ENCODE measurements at places on chromosomes 7 and 10.

DNA sequence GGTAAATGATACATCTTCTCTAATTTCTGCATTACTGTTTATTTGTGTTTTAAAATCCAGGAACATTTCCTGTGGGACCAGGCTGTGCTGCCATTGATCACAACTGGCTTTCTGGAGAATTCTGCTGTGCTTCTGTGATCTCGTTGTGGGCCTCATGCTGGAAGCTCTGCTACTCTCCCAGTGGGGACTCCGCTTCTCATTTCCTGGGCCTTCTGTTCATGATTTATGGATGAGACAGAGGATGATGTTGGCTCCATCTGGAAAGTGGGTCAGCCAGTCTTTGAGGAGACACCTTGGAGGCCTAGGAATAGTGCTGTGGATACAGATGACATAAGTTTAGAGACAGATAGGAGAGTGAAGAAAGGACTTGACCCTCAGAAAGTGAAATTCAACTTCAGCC lies 15.2 kb upstream of the GPR158 start:
- no peak for DNase-seq

- DNase-seq: no peak
Observed at GRCh38 chr10:56255298-56255697, 105.8 kb downstream of the ZWINT start.

GRCh38 chr7:134932707-134933370 lies 53.5 kb upstream of the AGBL3 start:
- DNase-seq: no peak

DNA sequence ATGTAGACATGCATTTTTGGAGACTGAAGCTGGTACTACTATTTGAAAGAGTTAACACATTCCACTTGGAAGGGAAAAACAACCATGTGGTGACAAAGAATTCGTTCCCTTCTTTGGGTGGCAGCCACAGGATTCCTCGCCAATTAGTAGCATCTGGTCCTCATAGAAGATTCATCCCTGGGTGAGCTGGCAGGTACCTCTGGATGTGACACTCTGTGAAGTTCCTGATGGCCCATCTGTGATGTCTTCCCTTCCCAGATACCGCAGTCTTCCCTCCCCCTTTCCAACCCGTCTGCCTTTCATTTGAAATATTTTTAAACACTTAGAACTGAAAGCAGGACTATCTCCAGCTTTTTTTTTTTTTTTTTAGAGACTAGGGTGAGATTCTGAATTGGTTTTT lies 569.5 kb downstream of the TYW1 start:
- DNase-seq: no peak

- DNase-seq: no peak
Observed at GRCh38 chr7:149670288-149670687, 103.1 kb downstream of the ZNF467 start.

- DNase-seq: no peak
Observed at GRCh38 chr7:78493401-78493800, 694.8 kb downstream of the PHTF2 start.

DNA sequence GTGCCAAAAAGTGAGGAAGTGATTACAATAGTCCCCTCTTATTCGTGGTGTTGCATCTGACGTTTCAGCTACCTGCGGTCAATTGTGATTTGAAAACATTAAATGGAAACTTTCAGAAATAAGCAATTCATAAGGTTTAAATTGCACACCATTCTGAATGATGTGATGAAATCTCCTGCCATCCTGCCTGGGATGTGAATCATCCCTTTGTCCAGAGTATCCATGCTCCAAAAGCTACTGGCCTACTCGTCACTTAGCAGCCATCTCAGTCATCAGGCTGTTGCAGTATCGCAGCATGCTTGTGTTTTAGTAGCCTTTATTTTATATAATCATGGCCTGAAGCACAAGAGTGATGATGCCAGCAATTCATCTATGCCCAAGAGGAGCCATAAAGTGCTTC lies 97.7 kb upstream of the CDCA7L start:
- DNase-seq: no peak

DNA sequence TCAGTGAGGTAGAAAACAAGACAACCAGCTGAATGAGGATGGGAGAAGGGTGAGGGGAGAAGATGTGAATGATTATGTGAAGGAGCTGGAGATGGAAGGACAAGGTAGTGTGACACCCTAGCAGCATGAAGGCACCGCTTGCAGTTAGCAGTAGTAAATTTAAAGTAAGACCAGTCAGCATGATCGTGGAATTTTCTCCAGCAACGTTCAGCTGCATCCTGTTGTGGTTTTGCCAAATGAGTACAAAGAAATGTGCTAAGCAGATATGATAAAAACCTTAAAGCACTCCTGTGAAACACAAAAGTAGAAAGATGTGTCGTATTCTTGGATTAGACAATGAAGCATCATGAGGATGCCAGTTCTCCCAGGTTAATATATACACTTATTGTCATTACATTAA lies 34.1 kb upstream of the IFRD1 start:
- DNase-seq: no peak

DNA sequence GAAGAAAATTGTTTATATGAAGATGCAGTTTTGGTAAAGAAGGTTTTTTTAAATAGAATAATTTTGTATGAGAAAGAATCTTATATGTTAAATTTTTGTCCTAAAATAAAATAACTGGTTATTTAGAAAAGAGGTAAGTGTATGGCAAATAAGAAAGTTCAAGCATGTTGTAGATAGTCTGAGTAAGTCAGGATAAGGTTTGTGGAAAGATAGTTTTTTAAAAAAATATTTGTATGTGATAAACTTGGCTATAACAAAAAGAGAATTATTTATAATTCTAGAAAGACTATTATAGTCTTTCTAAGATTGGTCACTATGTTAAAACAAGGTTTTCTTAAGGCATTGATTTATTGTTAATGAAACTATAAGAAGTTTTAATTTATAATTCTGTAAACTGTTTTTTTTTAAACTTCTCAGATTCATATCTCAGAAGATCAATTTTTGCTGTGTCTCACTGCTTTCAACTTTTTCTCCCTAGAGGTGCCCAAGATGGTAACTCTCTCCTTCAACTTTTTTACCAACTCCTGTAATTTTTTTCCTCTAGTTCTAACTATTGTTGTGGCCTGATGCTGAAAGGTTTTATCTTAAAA lies 698.6 kb downstream of the CCSER2 start:
- no peak for DNase-seq

DNA sequence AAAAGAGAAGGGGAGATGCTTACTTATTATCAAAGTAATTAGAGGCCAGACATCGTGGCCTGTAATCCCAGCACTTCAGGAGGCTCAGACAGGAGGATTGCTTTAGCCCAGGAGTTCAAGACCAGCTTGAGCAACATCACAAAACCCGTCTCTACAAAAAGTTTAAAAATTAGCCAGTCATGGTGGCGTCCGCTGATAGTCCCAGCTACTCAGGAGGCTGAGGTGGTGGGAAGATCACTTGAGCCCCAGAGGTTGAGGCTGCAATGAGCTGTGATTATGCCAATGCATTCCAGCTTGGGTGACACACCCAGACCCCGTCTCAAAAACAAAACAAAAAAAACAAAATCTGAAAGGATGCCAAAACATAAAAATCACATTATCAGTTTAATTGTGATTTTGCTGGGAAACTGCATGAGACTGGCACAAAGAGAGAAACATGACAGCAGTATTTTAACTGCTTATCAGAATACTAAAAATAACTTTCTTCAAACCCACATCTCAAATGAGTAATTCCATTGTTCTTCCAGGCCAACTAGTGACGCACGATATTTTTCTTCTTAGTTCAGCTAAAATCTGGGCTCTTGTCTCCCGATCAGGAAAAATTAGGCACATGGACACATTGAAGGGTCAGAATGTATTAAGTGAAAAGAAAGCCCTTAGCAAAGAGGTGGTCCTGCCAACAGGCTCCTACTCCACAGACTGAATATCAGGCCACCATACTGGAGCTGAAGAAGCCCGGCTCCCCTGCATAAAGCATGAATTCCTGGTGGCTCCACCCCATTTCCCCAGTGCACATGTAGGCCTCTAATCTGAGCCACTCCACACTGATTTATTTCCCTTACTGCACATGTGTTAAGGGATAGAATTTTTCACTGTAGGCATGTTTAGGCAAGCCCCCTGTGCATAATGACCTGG lies 9.6 kb upstream of the CCM2 start:
- no peak for DNase-seq

DNA sequence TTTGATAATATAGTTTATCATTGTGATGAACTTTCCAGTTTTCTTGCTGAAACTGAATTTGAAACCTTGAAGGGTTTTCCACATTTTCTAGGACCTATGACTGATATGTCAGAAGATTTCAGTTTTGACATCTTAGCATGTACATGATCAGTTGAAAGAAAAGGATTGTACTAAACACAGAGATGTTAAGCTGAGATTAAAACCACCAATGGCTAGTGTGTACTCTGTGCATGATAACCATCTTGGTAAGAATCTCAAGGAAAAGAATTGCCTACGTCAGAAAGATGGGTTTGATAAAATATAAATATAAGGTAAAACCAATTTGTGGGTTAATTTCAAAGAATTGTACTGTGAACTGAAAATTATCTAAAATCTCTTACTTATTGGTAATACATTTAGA lies 776.4 kb downstream of the GATA3 start:
- DNase-seq: no peak

- no peak for DNase-seq
Observed at GRCh38 chr10:124449170-124450011, 444 bp downstream of the NKX1-2 start.

DNA sequence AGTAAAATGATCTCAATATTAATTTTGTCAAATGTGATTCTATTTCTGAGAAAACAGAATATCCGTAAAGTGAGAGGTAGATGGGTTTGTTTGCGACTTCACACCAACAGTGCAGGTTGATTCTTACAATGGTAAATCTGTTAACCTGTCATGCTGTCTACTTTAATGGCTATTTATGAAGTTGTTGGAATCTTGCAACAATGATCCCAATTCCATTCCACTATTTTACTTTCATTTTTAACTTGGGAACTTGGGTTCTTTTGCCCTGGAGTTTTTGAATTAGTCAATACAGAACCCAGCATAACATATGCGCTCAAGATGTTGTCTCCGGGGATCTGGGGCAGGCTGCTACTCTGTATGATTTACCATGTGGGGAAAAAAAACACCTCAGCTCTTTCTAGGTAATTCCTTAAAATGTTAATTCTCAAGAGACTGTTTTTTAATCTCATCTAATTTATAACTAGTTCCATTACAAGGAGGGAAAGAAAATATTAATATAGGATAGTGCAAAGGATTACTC lies 1.2 kb downstream of the LGI1 start:
- DNase-seq: no peak

DNA sequence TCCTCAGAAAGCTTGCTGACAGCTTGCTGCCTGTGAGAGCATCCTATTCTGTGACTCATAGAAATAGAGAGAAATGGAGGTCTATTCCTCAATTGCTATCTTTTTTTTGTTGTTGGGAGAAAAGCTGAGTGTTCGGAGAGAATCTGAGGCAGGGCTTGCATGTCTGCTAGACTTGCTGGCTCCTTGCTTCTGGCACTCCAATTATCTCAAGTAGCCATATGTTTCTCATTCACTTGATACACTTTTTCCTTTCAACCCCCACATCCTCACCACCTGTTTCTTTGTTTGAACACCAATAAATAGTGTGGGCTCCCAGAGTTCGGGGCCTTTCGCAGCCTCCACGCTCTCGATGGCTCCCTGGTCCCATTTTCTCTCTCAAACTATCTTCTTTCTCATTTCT lies 172.2 kb downstream of the SH2D4B start:
- DNase-seq: no peak

DNA sequence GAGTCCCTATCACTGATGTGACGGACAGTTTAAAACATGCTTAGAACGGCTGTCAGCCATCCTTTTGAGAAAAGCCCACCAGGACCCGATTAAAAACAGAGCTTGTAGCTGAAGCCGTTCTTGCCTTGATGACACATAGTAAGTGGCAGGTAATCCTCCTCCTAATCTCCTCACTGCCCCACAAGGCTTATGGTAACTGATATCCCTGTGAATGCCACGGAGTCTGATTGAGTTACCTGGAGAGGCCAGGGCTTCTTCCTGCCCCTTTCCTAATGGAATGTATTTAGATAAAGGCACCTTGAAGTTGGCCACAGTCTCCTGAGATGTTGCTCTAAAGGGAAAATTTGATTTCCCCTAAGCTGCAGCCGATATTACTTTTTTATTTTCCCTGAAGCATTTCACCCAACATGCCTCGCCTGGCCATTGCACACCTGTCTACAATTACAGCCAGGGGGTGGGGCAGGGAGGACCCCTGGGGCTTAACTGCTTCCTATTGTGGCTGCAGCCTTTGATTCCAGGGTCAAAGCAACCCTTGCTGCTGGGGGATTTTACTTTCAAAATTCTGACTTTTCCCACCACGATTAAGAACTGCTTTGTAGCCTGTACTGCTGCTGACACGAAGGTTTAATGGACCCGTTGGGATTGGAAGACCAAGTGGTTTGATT lies 169.0 kb upstream of the GPR26 start:
- no peak for DNase-seq

DNA sequence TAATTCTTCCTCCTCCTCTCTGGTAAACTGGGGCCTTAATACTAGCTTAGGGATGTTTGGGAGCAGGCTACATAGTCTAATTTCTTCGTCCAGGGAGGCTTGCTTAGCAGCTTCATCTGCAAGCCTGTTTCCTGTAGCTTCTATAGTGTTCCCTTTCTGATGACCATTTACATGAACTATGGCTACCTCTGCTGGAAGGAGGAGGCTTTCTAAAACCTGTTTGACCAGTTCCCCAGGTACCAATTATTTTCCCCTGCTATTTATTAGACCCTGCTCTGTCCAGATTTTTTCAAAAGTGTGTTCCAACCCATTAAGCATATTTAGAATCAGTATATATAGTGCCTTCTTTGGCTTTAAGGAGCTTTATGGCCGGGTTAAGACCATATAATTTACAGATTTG lies 38.8 kb upstream of the DNAH11 start:
- DNase-seq: no peak

DNA sequence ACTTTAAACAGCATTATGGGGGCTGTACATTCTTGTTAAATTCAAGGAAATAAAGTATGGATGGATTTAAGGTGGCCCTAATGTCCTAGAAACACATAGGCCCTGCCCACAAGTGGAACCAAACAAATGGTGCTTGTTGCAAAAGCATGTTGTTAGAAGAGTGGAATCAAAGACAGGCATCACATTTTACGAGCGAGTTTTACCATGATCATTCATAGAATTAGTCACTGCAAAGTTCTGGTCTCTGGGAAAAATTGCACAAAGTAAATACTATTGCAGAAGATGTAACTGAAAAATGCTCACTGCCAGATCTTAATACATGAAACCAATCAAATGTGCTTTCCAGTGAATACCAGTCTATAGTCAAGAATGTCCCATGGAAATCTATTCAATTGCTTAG lies 677.1 kb downstream of the PARD3 start:
- no peak for DNase-seq

- no peak for DNase-seq
Observed at GRCh38 chr7:108451296-108451848, 4.9 kb downstream of the NRCAM start.

GRCh38 chr10:127715782-127716378 lies 21.1 kb upstream of the FOXI2 start:
- DNase-seq: no peak

GRCh38 chr10:74641659-74642058 lies 184.7 kb upstream of the KAT6B start:
- no peak for DNase-seq
